ENCODE measurements at places on chromosomes 7 and 10.

DNA sequence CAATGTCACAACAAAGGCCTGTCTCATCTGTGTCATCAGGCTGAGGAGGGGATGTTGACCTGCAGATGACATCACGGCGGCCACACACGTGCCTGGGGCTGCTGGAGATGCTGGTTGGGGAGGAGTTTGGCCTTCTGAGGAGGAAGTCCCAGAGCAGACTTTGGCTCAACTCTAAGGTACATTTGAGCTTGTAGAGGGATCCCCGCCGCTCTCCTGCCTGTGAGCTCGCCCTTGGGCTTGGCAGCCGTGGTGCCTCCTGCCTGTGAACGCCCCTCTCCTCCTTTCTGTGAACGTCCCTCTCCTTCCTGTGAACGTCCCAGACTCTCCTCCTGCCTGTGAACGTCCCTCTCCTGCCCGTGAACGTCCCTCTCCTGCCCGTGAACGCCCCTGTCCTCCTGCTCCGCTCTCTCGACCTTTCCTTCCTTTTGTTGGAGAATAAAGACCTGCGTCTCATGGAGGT, 176.4 kb downstream of the DNAJB6 start:
- DNase-seq, result no peak

- peak; percentile 32 for DNase-seq
Measured at GRCh38 chr10:114042895-114043531, 653 bp upstream of the ADRB1 start.

DNA sequence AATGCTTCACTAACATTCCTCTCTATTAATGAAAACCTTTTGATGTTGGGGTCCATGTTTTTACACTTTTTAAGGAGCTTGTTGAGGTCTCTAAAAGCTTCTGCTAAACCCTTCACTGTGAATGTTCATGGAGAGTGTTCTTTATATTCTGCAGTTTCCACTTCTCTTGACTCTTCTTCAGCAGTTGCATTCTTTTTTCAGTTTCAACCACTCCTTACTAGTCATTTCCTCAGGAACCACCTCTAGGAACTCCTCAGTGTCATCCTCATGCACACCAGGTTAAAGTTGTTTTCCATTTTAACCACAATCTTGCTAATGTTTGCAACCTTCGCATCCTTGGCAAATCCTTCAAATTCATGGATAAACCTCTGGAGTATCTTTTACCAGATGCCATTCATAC, 821.6 kb downstream of the ANKRD7 start:
- DNase-seq, result no peak

- DNase-seq, result no peak
Measured at GRCh38 chr7:37674531-37674930, 9.0 kb upstream of the GPR141 start.

GRCh38 chr10:19888061-19888660, 71.9 kb downstream of the PLXDC2 start:
- no peak for DNase-seq

DNA sequence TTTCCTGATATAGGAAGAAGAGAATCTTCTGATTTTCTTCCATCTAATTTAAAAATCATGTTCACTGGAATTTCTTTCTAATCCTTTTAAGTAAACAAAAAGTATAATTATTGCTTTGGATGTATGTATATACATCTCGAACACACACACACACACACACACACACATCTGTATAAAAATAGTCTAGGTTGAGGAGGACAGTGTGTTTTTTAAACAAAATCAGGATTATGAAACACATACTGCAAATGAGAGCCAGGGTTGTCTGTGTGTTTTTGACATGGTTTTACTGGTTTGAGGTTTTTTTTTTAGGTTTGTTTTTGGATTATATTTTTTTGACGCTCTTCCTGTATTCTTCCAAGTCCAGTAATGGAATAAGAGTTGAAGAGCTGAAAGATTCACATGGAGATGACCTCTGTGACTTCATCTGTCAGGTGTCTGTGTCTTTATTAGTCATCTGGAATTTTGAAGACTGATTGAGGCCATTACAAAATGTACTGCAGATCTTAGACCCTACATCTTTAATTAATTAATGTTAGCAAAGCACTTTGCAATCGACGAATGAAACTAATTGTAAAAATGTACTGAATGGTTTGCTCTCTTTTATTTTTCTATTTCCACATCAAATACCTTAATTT, 237.1 kb downstream of the SUGCT start:
- DNase-seq, result no peak

DNA sequence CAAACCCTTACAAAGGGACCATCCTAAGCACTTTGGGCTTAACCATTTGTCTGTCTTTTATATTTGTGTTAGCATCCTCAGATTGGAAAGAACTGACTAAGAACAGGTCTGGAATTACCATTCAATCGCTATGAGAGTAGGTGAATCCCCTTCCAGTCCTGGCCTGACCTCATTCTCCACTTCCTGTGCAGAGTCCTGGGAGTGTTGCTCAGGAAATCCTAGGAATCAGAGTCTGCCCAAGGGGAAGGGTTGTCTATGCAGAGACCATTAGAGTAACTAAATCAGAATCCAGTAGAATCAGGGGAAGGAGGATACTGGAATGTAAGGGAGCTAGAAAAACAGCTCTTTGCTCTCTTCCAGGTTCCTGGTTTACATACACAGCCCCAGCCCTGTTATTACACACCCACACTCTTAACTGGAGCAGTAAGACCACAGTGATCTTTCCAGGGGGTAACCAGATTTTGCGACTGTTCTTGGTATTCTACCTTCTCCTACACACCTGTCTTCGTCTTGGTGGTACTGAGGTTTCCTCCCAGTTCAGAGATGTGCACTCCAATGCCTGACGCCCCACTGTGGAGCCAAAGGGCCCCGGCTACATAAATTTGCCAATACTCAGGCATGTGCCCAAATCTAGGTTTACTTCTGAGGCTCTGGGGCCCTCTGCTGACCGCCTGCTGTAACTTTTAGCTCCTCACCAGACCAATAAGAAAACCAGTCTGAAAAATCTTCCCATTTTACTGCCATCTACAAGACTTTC, 103.7 kb downstream of the RNF216 start:
- DNase-seq, result peak; percentile 66
